Activated CD4-positive, alpha-beta T cell treated with anti-CD3 and anti-CD28 coated beads for 24 hours (primary cell): ENCODE measurements at places on chromosomes 6 and 20.

GRCh38 chr6:19789100-19789803 is 47.9 kb upstream of the ID4 start:
- DNase-seq = no peak

GRCh38 chr6:29981211-29981812 is 39.0 kb downstream of the HLA-A start:
- no peak for DNase-seq

- DNase-seq = peak; percentile 40
Observed at GRCh38 chr6:38057994-38058393, 238.5 kb downstream of the ZFAND3 start.

GRCh38 chr20:23601715-23602114 is 4.0 kb downstream of the CST9 start:
- no peak for DNase-seq

GRCh38 chr6:27752038-27752885 is 159.9 kb downstream of the OR2B2 start:
- no peak for DNase-seq
